Activated CD8-positive, alpha-beta memory T cell treated with anti-CD3 and anti-CD28 coated beads for 1 hour (primary cell): ENCODE measurements at places on chromosomes 5 and 9.

GRCh38 chr9:8802242-8802641, 1002.7 kb upstream of the DMAC1 start:
- DNase-seq: no peak

DNA sequence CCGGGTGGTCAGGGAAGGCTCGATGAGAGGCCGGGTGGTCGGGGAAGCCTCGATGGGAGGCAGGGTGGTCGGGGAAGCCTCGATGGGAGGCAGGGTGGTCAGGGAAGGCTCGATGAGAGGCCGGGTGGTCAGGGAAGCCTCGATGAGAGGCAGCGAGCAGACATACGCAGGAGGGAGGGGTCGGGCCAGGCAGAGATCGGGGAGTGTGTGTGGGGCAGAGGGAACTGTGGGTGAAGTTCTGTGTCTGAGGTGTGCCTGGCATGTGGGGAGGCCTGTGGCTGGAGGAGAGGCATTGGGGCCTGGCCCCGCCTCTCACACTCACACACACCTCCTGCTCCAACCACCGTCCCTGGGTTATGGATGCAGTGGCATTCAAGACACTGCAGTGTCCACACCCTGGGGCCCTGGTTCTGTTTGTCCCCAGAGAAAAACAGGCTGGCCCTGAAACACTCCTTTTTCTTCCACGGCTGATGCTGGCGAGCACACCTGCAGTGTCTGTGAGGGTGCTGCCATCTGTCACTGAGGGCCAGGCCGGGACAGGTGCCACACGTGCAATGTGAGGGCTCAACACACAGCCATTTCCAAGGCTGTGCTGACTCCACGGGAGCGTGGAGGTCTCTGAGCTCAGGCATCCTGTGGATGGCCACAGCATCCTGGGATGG, 6.5 kb upstream of the PLEKHG4B start:
- no peak for DNase-seq

GRCh38 chr9:131111854-131112311, 13.5 kb upstream of the NUP214 start:
- DNase-seq: no peak

DNA sequence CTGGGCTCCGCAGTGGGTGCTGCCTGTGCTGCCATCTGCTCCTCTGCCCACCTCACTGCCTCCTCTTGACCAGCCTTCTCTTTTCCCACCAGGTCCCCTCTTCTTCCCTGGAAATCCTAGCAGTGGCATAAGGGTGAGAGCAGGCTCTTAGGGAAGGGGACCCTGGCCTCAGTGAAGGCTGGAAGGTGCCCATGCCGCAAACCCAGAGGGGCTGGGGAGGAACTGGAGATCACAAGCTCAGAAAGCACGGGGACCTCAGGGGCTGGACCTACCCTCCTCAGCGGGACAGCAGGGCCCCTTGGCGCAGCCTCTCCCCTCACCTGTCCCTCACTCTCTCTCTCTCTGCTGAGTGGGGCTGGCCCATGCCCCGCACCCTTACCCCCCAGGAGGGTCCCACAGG, 144.4 kb upstream of the IRX2 start:
- DNase-seq: no peak

GRCh38 chr5:31916327-31916726, 257.8 kb downstream of the GOLPH3 start:
- no peak for DNase-seq

- no peak for DNase-seq
Measured at GRCh38 chr5:16345454-16345853, 120.1 kb downstream of the ZNF622 start.

GRCh38 chr5:143850050-143850683, 38.2 kb downstream of the HMHB1 start:
- no peak for DNase-seq

DNA sequence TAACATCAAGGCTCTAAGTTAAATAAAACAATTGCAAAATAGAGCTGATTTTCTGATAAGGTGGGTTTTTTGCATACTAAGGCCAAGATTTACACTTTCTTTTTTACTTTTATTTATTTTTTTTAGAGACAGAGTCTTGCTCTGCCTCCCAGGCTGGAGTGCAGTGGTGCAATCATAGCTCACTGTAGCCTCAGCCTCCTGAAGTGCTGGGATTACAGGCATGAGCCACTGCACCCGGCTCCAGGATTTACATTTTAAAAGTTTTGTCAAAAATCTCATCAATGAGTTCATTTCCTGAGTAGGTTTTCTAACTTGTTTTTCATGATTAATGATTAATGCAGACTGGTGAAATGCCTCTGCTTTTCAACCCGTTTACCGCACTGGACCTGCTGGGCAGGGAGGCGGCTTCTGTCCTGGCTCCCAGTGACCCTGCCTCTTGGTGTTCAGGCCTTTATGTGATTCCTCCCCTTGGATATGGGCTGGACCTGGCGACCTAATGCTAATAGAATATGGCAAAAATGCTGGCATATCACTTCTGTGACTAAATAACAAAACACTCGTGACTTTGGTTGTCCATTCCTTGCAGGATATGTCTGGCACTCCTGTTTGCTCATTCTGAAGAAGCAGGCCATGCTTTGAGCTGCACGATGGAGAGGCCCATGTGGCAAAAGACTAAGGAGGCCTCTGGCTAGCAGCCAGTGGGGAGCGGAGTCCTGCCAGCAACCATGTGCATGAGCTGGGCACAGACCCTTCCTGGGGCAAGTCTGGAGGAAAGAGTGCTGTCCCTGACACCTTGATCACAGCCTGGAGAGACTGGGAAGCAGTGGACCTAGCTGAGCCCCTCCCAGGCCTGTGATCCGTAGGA, 72.2 kb upstream of the PTCH1 start:
- no peak for DNase-seq

DNA sequence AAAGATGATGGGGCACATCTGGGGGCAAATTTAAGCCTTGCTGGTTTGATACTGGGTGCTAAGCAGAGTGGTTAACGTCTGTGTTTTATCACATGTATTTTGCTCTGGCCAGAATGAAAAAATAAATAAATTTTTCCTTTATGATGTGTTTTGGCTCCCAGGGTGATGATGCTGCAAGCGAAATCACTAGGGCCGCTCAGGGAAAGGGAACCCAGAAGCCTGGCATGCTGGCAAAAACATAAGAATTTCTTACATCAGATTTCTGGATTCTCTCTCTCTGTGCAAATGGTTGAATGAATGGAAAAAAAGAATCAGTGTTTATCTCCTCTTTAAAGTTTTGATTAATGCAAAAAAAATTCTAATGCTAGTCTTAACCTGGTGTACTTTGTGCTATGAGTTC, 1975.2 kb upstream of the C9orf72 start:
- DNase-seq: no peak
